ENCODE measurements at places on chromosomes 7 and 10.

DNA sequence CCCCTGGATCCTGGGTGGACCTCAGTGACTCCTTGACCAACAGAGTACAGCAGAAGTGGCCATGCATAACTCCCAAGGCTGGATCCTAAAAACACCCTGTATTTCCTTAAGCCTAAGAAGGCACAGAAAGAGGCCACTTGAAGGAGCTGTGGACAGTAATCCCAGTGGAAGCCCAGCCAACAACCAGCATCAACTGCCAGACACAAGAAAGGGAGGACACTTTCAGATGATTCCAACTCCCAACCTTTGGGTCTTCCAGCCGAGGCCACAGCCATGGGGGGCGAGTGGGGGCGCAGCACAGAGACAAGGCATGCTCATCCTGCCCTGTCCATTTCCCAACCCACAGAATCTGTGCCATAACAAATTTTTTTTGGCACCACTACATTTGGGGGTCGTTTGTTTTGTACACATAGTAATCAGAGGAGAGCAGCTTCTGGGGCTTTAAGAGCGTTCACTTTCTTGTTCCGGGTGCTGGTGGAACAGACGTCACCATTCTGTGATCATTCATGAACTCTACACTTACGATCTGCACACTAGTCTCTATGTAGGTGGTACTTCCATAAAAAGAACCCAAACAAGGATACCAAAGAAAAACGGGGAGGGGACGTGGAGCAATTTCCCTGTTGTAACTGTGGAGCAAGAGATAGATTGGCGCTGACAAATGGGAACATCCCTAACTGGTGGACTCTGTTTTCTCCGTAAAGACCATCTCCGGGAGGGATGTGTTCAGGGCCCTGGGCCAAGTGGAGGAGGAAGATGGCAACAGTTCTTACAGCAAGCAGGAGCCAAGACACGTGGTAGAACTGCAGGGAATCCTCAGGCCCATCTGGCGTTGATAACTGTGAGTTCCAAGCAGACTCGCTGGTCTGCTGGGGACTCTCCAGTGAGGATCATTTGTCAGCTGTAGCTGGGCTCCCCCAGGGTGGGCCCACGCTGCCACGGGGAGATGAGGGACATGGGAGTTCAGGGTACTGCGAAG is 6.0 kb upstream of the SLC29A3 start:
- DNase-seq = no peak

DNA sequence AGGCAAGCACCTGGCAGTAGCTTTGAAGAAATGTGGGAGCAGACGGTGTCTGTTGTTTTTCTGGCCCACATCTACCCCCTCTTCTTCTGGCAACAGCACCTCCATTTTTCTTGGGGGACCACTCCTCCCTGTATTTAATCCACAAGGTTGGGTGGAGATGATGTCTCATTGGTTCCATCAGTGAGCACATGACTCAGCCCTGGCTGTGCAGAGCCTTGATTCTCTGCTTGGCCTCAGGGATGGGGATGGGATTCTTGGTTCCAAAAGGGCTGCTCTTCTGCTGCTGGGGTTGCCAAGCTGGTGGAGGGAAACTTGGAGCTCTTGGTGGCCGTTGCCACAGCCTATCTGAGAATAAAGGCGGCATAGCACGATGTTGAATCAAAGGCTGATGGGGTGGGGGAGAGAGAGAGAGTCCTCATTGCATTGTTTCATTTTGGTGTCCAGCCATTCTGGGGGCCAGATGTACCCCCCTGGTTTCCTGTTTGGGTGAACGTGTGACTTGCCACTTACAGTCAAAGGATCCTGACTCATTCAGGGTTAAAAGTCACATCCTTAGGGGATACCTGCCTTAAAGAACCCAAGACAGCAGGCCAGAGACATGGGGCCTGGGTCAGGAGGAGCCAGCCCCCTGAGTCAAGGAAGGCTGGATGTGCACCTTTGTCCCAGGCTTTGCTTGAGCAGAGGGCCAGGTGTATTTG is 25.9 kb downstream of the GRK5 start:
- no peak for DNase-seq

DNA sequence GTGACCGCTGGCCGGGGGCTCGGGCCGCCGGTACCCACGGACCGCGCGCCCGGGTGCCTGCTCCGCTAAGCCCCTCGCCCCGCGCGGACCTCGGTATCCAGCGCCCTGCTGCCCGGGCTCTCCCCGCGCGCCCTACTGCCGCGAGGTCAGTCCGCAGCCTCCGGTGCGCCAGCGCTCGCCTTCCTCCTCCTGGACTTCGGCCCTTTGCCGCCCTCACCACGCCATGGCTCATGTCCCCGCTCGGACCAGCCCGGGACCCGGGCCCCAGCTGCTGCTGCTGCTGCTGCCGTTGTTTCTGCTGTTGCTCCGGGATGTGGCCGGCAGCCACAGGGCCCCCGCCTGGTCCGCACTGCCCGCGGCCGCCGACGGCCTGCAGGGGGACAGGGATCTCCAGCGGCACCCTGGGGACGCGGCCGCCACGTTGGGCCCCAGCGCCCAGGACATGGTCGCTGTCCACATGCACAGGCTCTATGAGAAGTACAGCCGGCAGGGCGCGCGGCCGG is 483 bp downstream of the GDF10 start:
- peak; percentile 59 for DNase-seq

GRCh38 chr7:40859965-40860543 is 725.2 kb downstream of the SUGCT start:
- no peak for DNase-seq

DNA sequence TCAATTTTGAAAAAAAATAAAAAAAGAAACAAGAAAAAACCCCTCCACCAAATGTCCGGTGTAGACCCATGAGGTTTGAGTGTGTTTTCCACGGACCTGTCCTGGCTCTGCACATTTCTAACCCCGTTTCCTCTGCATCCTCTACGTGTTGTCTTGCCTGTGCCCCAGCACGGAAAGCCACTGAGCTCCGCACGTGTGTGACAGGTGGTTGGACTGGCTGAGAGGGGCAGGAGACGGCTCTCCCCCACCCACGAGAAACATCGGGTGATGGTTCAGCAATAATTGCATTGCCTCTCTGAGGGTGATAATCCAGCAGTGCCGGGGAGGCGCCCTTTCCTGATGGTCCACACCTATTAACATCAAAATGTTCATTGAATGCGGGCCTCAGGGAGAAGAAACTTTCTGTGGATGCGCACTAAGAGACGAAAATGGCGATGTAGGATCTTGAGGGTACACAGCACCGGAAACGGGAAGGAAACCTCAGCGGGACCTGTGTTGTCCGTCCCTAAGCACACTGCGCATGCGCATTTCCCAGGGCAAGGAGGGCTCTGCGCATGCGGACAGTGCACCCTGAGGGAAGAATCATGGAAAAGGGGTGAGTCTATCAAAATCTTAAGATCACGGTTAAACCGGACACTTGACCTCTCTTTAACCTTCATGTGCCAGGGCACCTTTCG is 470.1 kb upstream of the ADARB2 start:
- no peak for DNase-seq

GRCh38 chr10:3838460-3839437 is 53.7 kb upstream of the KLF6 start:
- DNase-seq = no peak
